ENCODE measurements at places on chromosomes 5 and 9. TPM values are rescaled to one million over a fixed set of nuclear protein-coding genes. Genes with fewer than 3 reads are reported as not detected.

The LCN15 gene
- not detected for total RNA-seq

- no peak for DNase-seq
These were observed 18.3 kb upstream of the RNU6ATAC start for GRCh38 chr9:134182554-134183085.

- DNase-seq = no peak
These were observed 582.4 kb downstream of the BRINP1 start for GRCh38 chr9:118786877-118787276.

- DNase-seq = no peak
These were observed 512 bp downstream of the AK1 start for GRCh38 chr9:127876764-127877562.

DNA sequence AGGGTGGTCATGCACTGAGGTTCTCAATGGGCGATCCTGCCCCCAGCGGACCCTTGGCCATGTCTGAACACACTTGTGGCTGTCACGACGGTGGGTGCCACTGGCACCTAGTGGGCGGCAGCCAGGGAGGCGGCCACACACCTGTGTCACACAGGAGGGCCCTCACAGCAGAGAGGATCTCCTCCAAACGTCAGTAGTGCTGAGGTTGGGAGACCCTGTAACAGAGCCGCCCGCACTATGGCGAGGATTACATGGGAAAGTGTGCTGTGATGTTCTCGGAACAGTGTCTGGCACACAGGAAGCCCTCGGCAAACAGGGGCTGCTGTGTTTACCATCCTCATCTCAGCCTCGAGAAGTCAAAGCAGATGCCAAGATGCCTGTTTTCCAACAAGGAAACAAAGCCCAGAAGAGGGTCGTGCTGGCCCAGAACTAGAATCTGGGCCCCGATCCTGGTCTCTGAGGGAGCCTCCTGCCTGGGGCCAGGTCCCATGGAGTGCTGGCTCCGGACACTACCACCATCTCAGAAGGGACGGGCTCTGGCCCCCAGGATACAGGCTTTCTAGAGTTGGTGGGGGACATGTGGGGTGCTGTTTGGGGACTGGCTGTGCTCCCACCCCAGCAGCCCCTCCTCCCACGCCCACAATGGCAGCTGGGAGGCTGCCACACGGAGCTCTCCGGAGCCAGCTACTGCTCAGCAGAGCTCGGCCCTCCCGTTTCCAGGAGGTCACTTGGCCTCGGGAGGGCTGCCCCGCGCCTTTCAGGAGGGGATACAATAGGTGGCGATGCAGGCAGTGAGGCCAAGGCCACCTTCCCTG, 48.2 kb downstream of the DBH start:
- DNase-seq = no peak

The RACK1 gene
- total RNA-seq = 1,749 TPM

- DNase-seq = no peak
These were observed 2.6 kb downstream of the PTPA start for GRCh38 chr9:129113645-129114304.

DNA sequence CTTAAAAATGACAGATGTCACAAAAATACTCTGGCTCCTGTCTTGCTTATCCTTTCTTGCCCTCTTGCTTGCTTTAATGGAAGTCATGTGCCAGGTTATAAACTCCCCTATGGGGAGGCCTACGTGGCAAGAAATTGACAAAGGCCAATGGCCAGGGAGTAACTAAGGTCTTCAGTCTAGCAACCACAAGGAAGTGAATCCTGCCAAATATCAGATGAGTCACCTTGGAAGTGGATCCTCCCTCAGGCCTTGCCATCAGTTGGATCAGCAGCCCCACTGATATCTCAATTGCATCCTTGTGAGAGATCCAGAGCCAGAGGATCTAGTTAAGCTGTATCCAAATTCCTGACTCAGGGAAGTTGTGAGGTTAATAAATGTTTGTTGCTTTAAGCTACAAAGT, 82.8 kb downstream of the CAAP1 start:
- no peak for DNase-seq

DNA sequence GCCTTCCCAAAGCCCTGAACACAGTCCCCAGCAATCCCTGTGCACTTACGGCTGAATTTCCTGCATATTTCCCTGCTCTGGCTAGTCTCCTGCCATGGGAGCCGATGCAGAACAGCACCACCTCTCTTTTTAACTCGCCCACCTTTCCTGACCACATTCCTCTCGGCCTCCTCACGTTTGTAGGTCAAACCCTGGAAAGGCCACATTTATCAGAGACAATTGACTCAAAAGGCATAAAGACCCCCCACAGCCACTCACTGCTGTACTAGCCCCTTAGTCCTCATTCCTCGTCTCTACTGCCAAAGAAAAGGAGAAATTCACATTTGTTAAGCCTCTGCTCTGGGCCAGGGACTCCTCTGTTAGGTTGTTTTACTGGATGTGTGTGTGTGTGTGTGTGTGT, 43.6 kb downstream of the ENC1 start:
- no peak for DNase-seq

All from activated CD4-positive, alpha-beta memory T cell treated with anti-CD3 and anti-CD28 coated beads, Interleukin-2, amount 10 ng/mL, durations not matched to agents 7 days and 5 days (primary cell).